HCT116 (cell line): ENCODE measurements at places on chromosomes 4 and X. TPM values are rescaled to one million over a fixed set of nuclear protein-coding genes. Genes with fewer than 3 reads are reported as not detected.
A peak's percentile ranks its signal among the peaks of the same experiment; 100 is the strongest.

GRCh38 chr4:155684892-155685541 lies 18.4 kb downstream of the GUCY1A1 start:
- DNase-seq: no peak

DNA sequence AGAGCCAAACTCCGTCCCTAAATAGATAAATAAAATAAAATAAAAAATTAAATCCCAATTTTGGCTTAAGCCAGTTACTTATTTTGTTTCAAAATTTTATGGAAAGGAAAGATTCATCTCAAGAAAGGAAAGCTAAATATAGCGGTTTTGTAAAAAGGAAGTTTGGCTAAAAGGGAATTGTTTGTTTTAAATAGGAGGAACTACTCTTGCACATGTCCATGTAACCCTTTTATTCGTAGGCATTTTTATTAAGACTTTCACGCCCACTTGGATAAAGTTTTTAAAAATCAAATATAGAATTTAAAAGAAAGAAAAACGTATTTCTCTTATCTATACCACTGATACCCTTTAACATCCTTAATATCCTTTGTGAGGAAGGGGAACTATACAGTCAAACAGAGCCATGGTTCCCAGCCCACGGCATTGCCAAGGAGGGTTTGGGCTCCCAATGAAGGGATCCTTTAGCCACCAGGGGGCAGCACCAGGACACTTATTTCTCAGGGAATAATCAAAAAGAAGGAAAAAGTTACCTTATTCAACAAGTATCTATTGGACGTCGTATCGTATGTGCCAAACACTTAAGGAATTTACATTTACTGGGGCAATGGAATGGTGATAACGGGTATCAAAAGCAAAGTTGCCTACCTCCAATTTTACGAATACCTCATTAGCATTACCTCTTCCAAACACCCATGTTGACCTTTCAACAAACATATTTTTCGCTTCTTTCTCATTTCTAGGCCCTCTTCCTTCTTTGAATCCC lies 27.7 kb downstream of the CDKN2AIP start:
- DNase-seq: peak; percentile 36

DNA sequence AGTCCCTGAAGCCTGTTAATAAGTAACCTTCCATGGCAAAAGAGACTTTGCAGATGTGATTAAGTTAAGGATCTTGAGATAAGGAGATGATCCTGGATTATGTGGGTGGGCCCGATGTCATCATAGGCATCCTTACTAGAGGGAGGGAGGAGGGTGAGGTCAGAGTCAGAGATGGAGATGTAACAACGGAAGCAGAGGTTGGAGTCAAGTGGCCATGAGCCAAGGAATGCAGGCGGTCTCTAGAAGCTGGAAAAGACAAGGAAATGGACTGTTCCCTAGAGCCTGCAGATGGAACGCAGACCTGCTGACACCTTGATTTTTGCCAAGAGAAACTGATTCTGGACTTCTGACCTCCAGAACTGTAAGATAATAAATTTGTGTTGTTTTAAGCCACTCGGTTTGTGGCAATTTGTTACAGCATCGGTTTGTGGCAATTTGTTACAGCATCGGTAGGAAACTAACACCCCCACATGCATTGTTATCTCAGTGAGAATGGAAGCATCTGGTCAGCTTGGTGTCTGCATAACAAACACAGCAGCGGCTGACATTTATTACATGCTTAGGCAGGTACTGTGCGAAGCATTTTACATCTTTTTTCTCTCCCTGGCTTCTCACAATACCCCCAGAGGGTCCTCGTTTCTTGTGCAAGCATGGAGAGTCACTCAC lies 55.6 kb downstream of the CLDN34 start:
- DNase-seq: no peak

DNA sequence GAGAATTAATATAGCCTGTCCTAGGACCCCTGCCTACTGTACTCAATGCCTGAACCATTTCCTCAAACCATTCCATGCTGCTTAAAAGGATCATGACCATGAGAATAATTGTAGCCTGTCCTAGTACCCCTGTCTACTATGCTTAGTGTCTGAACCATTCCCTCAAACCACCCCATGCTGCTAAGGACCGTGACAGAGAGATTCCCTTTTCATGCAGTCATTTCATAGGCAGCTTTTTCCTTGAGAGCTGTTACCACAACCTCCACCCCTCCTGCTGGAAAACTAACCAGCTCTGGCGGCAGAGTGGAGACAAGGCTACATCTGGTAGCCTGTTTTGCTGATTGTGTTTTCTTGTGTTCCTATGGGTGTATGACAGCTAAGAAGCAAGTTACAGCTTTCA lies 174.9 kb upstream of the SMARCAD1 start:
- no peak for DNase-seq

DNA sequence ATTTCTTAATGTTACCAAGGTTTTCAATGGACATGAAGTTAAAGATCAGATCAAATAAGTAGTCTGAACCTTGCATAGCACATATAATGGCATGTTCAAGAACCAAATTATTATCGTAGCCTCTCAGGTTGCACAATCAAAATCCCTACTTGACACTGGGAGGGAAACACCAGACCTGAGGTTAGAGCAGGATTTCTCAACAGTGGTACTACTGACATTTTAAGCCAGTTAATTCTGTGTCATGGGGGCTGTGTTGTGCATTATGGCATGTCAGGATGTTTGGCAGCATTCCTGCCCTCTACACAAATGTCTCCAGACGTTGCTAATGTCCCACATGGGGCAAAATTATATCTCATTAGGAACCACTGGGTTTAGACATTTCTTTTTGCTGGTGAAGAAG lies 20.8 kb downstream of the RLIM start:
- no peak for DNase-seq

DNA sequence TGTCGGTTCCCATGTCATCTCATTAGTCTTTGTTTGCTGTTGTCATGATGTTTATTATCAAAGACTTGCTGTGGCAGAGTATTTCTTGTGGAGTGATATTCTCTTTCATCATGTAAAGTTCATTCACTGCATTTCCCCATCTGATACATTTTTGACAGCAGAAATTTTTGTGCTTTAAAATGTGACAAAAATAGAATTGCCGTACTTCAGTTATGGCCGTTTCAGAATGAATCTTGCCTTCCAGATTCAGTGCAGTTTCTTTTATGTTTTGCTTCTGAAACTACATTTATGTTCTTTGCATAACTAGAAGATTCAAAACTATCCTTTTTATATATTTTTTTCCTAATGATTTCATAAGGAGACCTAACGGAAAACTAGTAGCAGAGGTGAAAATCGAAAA lies 10.0 kb downstream of the CSTF2 start:
- DNase-seq: no peak

- peak; percentile 62 for DNase-seq
Observed at GRCh38 chr4:76087007-76087769, 12.7 kb downstream of the ART3 start.

- peak; percentile 93 for DNase-seq
Observed at GRCh38 chr4:163494360-163495241, at the start of gene TMA16. Gene TMA16 (plus strand): TSS chr4:163494690. CDS start chr4:163494802, 112 bp downstream.

DNA sequence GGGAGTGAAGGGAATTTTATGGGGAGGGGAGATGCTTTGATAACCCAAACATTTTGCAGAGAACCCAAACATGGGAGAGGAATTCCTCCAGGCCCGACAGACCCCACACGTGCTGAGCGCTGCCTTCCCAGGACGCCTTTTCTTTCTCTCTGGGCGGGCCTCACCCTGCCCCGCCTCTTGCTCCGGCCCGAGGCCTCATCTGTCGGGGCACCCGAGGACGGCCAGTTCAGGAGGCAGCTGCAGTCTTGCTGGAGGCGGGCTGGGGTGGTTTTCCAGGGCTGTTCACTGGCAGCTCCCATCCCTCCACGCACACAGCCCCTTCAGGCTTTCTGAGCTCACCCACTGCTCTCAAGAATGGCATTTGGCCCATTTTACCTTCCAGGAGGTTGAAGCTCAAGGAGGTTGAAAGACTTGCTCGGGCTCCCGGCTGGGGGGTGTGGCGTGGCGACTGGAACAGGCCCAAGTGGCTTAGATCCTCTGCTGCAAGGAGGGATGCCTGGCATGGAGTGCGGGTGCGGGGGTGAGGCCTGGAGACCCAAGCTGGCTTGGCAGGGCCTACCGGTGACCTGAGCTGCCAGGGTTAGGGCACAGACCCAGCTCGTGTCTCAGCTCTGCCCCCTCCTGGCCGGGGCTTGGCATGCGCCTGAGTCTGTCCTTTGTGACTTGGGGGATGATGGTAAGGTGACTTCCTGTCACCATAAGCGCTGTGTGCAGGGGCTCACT lies 99.2 kb downstream of the PSAPL1 start:
- peak; percentile 42 for DNase-seq

DNA sequence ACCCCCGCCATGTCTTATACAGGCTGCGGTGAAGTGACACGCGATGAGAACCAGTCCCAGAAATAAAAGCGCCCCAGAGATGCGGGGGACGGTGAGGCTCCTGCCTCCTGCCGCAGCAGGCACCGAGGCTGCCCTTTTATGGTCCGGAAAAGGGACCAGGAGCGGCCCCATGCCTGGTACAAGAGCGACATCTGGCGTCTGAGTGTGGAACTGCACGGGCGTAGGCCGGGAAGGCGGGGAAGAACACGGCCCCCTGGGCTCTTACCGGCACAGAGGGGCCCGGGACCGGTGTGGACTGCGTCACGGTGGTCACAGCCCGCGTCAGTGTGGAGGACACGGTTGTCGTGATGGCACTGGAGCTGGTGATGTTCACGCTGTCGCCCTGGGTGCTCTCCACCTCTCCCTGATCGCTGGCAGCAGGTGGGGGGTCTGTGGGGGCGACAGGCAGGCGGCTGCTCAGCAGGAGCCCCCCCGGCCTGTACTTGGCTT lies 8.9 kb upstream of the RENBP start:
- no peak for DNase-seq

DNA sequence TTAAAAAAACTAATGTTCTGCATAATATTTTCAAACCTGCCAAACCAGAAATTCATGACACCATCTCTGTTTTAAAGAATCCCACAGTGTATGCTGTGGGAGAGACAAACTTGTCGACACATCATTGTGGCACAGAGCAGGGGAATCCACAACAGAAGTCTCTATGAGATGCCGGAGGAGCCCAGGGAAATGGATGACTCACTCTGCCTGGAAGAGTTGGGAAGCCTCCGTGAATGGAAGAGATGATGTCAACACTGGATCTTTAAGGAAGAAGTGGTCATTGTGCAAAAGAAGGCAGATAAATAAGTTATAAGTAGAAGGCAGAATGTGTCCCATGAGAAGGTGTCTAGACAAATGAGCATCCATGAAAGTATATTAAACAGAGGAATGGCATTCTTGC lies 595.1 kb downstream of the RAB28 start:
- no peak for DNase-seq

The PLP1 gene
- total RNA-seq: not detected
